NCI-H524 (cell line): ENCODE measurements at places on chromosomes 16 and 17.

DNA sequence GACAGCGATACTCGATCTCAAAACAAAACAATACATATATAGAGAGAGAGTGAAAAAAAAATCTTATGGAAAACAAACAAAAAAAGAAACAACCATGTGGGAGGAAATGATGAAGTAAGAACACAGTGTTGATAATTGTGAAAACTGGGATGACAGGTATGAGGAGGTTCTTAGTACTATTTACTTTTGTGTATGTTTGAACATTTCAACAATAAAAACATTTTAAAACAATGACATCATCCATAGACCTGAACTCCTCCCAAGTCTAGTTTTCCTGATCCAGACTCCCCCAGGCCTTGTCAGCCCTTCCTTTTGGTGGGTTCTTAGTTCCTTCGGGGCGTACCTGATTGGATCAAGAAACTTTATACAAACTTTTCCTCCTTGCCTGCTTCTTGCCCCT, 51.7 kb downstream of the CCDC42 start:
- DNase-seq, result no peak

- no peak for DNase-seq
These were observed 25.3 kb downstream of the DBNDD1 start for GRCh38 chr16:89993971-89994370.

DNA sequence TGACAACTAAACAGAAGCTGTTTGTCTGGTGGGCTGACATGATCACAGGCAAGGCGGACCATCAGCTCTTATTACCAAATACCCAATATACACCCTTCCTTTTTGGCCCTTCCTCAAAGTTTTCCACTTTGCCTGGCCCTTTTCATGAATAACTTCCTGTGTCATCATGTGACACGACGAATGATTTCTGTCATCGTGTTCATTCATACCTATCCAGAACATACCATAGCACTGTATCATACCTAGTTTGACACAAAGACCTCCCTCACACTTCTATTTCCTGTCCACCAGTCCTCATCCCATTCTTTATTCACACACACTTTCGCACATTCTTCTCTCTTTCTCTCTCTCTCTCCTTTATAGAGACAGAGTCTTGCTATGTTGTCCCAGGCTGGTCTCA, 131.8 kb downstream of the STX8 start:
- DNase-seq, result no peak

- DNase-seq, result no peak
These were observed 469.6 kb downstream of the SLC39A11 start for GRCh38 chr17:72622661-72623433.

- no peak for DNase-seq
These were observed 309.4 kb downstream of the SEC14L1 start for GRCh38 chr17:77449908-77450741.

DNA sequence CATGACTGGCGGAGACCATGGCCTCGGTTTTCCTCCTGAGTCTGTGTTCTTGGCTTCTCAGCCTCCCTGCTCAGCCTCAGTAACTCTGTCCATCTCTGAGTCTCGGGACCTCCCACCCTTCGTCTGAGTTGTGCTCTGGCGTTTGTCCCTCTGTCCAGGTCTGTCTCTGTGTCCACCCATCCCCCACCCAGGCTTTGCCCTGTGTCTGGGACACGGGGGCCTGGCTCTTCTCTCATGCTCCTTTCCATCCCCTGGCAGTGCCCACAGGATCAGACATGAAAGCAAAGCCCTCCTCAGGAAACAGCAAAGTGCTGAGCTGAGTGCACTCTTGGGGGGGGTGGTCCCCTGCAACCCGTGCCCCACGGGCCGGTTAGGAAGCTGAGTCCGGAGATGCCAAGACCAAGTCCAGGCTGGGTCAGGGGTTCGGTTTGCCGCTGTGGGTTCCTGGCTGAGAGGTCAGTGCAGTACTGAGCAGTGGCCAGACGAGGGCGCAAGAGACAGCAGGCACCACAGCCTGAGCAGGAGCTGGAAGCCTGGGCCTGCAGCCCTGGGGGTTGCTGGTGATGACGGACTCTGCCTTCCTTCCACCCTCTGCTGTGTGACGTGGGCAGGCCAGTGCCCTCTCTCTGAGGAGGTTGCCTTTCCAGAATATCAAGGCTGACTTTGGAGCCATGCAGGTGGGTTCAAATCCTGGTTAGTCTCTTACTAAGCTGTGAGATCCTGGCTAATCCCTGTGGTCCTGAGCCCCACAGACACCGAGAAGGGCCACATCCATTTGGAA, 2.5 kb downstream of the P2RX1 start:
- no peak for DNase-seq

DNA sequence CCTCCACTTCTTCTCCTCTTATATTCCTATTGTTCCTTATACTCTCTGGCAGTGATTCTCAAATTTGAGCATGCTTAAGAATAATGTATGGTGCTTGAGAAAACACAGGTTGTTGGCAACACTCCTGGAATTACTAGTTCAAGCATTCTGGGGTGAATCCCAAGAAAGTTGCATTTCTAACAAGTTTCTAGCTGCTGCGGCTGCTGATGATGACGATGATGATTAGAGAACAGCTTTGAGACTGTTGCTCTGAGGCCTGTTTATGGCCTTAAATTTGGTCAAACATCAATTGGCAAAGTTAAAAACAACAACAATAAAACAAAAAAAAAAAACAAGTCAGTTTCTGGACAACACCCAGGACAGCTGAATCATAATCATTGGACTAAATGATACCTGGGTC, 961.9 kb downstream of the CDH11 start:
- no peak for DNase-seq

GRCh38 chr17:67675481-67675880, 42.3 kb upstream of the NOL11 start:
- DNase-seq, result no peak

DNA sequence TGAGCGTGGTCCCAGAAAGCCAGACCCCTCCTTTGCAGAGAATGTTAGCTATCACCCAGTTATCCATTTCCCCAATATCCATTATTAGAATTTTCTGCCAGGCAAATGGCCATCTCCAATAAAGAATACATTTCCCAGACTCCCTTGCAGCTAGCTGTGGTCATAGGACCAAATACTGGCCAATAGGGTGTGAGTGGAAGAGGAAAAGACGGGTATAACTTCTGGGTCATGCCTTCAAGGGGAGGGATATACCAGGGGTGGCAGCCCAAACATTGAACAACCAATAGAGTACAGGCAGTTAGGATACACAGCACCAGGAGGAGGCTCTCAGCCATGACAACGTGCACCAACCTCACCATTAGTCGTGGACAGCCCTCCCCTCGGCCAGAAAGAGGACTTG, 26.1 kb upstream of the FOXF1 start:
- no peak for DNase-seq

DNA sequence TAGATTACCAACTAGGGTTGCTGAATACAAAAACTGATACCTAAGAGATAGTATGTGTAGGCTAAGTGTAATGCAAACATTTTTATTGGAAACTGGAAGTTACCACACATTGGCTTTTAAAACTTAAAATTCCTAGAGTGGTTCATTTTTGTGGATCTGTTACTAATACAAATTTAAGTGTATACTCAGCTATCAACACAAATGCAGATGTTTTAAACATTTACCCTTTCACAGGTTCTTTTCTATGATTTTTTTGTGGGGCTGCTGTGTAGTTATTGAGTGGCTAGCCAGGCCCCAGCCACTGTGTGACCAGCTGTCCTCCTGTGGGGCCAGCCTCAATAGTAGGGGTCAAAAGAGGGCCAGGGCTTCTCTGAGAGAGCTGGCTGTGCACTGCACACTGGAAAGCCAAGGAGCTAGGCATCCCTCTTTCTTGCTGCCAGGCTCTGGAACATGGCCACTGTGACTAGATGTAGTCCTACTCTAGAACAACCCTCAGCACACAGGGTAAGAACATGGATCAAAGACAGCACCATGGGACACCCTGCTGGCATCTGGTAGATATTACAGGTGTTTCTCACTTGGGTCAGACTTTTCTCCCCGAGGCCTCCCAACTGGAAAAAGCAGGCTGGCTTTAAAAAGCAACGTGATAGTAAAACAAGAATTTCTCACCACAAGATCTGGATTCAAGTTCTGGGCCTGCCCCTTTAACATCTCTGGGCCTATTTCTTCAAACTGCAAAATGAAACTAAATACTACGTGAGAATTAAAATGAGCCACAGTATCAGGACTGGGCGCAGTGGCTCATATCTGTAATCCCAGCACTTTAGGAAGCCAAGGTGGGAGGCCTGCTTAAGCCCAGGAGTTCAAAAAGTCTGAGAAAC, 7.3 kb upstream of the VEZF1 start:
- DNase-seq, result peak; percentile 85

GRCh38 chr17:31114956-31115555, 20.3 kb downstream of the NF1 start:
- no peak for DNase-seq

- DNase-seq, result no peak
These were observed 1.3 kb downstream of the PRSS21 start for GRCh38 chr16:2818272-2818876.

- no peak for DNase-seq
These were observed 25.5 kb downstream of the GRB7 start for GRCh38 chr17:39763051-39763820.
